Spleen (tissue), 13 donors: ENCODE measurements at places on chromosomes 16 and 17. TPM values are rescaled to one million over a fixed set of nuclear protein-coding genes. Genes with fewer than 3 reads are reported as not detected.

DNA sequence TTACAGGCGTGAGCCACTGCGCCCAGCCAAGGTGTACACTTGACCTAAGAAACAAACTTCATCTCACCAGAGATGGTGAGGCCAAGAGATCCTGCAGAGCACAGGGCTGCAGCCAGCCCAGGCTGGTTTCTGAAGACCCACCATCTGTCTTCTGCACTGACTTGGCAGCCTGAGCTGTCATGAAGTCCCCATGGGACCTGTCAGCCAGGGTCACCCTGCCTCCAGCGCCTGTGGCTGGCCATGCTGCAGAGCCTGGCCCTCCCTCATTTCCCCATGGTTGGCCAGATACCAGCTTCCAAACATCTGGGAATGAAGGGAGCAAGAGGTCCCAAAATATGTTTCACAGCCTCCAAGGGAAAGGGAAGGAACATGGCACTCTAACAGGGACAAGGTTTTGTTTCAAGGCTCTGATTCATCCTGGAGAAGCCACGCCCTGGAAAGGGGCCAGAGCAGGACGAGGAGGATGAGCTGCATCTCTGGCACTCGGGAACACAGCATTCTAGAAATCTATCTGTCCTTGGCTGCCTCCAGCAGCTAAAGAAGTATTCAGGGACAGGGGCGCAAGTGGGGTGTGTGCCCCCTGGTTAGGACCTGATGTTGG is 45.3 kb downstream of the DDX19A start:
- no peak overlapping the region for H3K27ac ChIP-seq
- H3K27me3 ChIP-seq: no peaks in the 10 kb centered on the region
- H3K4me3 ChIP-seq: no peak overlapping the region
- H3K36me3 ChIP-seq: peaks cover 42% of the 10 kb centered on the region
- no peak for DNase-seq
- H3K4me1 ChIP-seq: peaks cover 24% of the 10 kb centered on the region

Gene SPECC1
- 66.4 TPM for total RNA-seq

DNA sequence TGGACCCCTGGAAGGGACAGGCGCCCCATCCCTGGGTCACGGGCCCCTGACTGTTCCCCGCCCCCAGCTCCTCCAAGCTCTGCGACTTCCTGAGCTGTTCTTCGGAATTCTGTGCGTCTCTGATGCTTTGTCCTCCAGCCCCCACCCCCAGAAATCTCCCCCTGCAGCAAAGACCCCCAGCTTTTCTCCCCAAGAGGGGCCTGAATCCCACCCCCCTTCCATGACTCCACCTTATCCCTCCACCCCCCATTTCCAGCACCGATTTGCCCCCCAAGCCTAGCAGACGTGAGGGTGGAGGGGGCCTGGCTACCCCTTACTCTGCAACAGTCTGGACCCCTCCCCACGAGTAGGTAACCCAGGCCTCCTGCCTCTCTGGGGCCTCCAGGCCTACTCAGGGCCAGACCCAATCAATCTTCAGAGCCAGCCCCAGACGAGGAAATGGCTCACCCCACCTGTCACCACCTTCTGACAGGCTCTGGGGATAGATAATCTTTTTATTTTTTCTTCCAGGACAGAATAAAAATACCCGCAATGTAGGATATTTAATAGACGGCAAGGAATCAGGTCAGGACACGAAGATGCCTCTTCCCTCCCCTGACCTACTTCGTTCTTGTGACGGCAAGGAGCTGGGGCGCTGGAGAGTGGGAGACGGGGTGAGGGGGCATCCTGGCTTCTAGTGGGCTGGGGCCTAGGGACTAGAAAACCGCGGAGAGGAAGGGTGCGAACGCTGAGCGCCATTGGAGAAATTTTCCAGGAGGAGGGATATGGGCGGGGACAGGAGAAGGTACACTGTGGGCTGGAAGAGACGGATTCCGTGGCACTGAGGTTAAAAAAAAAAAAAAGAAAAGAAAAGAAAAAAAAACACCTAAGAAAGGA is 744 bp upstream of the PLXDC1 start:
- peaks cover 22% of the 10 kb centered on the region for H3K27me3 ChIP-seq
- peak overlapping the region; percentile 94 for H3K27ac ChIP-seq
- peak overlapping the region; percentile 70 for H3K4me3 ChIP-seq

- H3K4me1 ChIP-seq: no peaks in the 10 kb centered on the region
- H3K27ac ChIP-seq: no peak overlapping the region
- no peak overlapping the region for H3K4me3 ChIP-seq
These were observed 86.3 kb downstream of the WDR59 start for GRCh38 chr16:74898659-74899058.

GRCh38 chr16:72132726-72133125 is 39.1 kb downstream of the DHX38 start:
- no peaks in the 10 kb centered on the region for H3K4me1 ChIP-seq
- no peak overlapping the region for H3K4me3 ChIP-seq
- DNase-seq: no peak

- H3K4me1 ChIP-seq: no peaks in the 10 kb centered on the region
- no peak overlapping the region for H3K27ac ChIP-seq
- no peak for DNase-seq
- H3K36me3 ChIP-seq: peaks cover 6% of the 10 kb centered on the region
- H3K27me3 ChIP-seq: no peaks in the 10 kb centered on the region
- no peak overlapping the region for H3K4me3 ChIP-seq
These were observed 18.7 kb upstream of the EVI2A start for GRCh38 chr17:31339906-31340661.

Gene NLE1
- total RNA-seq: 11.3 TPM

Gene RTN4RL1
- total RNA-seq: 2.8 TPM

Gene PYDC1
- total RNA-seq: not detected

Gene SSTR5
- not detected for total RNA-seq
